GM18507 (cell line): ENCODE measurements at places on chromosomes 5 and 9.

DNA sequence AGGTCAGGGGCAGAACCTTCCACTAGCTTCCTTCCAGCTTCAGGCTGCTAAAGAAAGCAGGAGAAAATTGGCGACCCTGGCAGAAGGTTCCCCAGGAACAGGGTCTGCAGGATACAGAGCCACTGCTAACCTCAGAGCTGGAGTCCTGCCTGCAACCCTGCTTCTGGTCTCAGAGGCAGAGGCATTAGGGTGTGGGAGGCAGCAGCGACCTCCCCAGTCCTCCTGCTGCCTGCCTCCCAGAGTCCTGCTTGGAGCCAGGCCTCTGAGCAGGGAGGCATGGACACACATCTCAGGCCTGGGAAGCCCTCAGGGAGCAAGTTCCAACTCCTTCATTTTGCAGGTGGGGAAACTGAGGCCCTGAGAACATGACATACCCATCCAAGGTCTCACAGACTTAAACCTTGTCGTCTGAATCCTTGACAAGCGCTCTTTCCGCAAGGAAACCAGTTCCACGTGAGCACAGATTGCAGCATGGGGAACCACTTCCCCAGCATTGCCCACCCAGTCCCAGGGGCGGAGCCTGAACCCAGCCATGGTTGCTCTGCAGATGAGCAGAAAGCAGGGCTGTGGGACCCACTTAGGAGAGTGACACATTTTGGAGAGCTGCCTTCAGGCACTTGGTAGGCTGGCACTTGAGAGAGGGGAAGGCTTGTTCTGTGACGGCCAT lies 28.2 kb upstream of the HAND1 start:
- no peak for DNase-seq

GRCh38 chr5:100421360-100421759 lies 113.8 kb upstream of the FAM174A start:
- no peak for DNase-seq

GRCh38 chr9:72912476-72913381 lies 40.1 kb downstream of the ALDH1A1 start:
- no peak for DNase-seq

- no peak for DNase-seq
Measured at GRCh38 chr9:94981723-94982090, 255.2 kb downstream of the AOPEP start.

GRCh38 chr5:177035976-177036375 lies 13.5 kb downstream of the ZNF346 start:
- DNase-seq, result no peak

DNA sequence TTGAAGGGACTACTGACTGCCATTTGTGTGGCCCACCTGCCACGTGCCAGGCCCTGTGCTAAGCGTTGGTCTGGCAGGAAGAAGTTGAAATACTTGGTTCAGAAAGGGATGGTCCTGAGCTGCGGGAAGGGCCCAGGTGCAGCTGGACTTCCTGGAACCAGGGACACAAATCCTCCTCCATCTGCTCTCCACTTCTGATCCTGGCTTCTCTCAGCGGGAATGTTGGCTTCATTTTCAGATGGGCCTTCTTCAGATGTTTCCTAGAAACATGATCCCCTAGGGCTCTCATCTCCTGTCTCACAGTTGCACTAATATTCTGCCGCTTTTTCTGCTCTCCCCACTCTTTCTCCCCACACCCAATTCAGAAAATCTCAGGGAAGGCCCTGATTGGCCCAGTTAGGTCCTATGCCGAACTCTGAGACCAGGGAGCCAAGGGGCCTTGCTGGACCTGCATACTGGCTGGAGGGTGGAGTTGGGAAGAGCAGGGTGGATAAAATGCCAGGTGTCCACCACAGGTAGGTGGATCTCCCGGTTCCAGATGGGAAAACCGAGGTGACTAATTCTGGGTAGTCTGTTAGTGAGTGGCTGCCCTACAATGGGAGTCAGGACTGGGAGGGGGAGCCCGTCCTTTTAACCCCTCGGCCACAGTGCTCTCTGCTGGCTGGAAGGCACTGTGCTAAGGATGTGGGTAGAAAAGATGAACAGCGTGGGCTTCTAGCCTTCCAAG lies 19.4 kb downstream of the PSAT1 start:
- no peak for DNase-seq

GRCh38 chr9:21047281-21047691 lies 15.8 kb upstream of the HACD4 start:
- DNase-seq, result no peak

DNA sequence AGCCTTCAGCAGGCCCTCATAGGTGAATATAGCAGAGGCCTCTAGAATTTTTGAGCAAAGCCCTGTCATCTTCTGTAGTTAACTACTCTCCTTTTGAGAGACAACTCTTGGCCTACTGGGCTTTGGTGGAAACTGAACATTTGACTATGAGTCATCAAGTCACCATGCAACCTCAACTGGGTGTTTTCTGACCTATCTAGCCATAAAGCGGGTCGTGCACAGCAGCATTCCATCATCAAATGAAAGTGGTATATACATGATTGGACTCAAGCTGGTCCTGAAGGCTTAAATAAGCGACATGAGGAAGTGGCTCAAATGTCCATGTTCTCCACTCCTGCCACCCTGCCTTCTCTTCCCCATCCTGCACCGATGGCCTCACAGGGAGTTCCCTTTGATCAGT lies 1115.5 kb downstream of the TAF11L14 start:
- DNase-seq, result no peak

DNA sequence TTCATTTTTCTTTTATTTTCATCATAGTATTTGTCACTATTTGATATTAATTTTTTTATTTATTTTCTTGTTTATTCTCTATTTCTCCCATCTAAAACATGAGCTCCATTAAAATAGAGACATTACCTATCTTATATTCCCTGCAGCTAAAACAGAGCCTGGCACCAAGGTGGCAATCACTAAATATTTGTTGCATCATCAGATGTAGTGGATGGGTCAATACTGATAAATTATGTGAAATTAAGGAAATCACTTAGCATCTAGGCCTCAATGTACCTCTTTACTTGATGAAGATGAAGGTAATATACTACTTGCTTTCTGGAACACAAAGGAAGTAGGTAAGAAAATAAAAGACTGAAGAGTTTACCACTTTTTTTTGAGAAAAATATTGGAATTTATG lies 24.6 kb downstream of the MFAP3 start:
- no peak for DNase-seq

GRCh38 chr5:115450741-115451140 lies 93.8 kb downstream of the FEM1C start:
- DNase-seq, result no peak

DNA sequence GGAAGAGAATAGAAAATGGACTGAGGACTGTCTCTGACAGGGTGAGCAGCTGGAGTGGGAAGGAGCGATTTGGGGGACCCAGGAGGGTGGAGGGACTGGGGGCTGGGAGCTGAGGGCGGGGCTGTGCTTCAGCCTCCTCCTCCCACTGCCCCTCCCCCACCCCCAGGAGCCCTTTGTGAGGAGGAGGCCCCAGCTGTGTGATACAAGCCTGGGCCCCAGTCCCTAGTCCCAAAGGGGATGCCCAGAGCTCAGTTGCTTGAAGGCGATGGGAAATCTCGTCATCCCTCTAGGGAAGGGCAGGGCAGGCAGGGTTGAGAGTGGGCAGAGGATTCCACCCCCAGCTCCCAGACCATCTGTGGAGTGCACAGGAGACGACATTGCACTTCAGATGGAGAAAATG lies at the start of gene SPATA31E1:
Gene SPATA31E1 (plus strand): TSS at position 251 of the 400 bp plus-strand sequence. CDS start 15 bp downstream, at position 266.
- no peak for DNase-seq

DNA sequence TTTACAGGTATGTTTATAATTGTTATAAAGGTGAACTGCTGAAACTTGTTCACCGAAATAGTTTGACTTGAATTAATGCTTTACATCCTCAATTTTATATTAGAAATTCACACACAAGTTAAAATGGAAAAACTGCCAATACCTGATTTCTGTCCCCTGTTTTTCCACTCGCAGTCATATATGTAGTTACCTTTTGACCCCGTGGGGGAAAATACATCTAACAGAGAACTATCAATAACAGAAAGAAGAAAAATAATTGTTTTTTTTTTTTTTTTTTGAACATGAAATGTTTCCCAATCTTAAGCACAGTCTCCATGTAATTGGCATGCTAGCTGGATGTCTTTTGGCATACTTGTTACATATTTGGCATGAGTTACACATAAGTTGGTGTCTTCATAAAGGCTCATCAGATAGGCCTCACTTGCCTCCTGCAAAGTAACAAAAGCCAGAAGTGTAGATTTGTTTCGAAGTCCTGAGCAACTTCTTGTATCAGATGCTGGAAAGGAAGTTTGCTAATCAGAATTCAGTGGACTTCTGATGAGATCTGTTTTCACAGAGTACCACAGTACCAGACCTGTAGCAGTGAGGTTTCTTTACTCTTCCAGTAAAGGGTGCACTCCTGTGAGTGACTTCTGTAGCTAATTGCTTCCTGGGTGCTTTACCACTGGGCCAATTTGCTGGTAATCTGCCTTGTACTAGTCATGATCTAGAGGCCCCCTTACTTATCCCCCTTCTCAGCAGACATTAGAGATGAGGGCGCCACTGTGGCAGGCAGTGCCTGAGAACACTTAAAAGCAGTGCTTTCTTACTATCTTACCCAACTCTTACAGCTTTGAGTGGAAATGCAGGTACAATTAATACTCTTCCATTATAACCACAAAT lies 36.2 kb upstream of the CXXC5 start:
- DNase-seq, result no peak

DNA sequence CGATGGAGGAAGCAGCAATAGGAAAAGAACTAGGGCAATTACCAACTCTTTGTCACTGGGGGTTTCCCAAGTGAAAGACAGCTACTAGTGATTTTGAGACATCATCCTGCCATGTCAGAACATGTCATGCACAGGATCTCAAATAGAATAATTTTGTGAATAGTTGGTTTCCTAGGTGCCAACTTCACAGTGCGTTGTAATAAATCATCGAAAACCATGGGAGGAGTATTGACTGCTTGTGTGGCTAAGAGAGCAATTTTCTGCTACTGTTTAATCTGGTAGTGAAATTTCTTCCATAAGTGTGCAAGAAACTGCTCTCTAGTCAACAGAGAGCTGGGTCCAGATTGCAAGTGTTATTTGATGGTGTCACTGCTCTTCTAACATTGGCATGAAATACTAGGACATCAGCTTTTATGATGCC lies 168.6 kb downstream of the NNT start:
- DNase-seq, result no peak

DNA sequence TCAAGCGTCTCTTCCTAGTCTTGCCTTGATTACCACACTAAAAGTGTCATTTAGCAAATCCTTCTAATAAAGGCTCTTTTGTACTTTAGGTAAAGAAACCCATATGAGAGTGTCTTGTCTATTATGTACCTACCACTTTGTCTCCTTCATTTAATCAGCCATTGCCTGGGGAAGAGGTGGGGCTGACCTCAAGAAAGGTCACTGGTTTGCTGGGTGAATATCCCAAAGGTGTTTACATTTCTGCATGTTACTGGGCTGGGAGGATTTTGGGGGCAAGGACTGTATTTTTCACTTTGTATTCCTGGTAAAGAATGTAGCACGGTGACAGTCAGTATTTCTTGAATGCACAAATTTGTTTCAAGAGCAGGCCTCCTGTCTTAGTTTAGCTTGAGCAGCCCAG lies 11.9 kb upstream of the RPS23 start:
- no peak for DNase-seq

GRCh38 chr9:127116957-127117356 lies 5.5 kb downstream of the ANGPTL2 start:
- DNase-seq, result no peak

DNA sequence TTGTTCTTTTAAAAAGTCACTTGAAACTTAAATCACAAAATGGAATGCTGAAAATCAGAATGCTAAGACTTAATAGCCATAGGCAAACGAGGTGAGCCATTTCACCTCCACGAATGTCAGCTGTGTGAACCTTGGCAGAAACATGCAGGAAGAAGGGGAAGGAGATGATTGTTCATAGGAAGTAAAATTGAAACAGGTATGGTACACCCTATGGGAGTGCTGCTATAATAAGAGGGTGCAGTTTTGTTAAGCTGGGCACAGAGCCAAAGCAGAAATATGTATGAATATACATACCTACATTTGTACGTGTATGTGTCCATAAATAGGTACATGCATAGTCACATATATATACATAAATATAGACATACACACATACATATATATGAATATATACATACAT lies 51.0 kb upstream of the SPINK5 start:
- DNase-seq, result no peak

GRCh38 chr5:124726631-124727362 lies 19.6 kb downstream of the ZNF608 start:
- DNase-seq, result no peak

- no peak for DNase-seq
Measured at GRCh38 chr9:131657037-131657377, 82.9 kb downstream of the RAPGEF1 start.

GRCh38 chr9:96008502-96009222 lies 133.2 kb downstream of the ERCC6L2 start:
- DNase-seq, result no peak

GRCh38 chr5:112742424-112742823 lies 4.7 kb downstream of the APC start:
- DNase-seq, result no peak

DNA sequence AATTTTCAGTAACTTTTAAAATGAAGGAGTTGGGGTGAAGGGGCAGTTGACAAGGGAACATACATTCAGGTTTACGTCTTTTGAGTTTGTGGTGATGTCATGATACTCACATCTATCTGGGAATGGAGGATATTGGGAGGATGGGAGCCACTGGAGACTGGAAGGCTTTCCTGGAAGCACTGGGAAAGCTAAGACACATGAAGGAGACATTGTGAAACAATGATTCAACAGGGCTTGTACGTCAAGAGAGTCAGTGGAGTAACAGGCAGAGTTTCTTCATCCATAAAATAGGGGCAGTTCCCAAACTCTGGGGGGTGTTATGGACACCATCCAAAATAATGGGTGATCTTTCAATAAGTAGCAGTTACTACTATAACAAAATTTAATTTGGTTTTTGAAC lies 572.8 kb downstream of the CCDC171 start:
- no peak for DNase-seq

DNA sequence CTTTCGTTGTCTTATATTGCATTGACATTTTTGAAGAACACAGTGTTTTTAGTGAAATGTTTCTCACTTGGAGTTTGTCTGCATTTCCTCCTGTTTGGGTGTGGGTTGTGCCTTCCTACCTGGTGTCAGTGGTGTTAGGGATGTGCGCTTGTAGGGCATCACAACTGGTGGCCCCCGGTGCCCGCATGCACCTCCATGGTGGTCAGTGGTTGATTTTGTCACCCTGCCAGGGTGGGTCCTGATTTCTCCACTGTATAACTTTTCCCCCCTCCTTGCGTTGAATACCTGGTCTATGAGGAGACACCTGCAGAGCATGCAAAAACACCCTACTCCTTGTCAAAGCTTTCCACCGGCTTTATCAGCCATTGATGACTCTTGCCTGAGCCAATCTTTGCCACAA lies 132.9 kb downstream of the BARX1 start:
- DNase-seq, result no peak
